ENCODE measurements at places on chromosomes 7 and 10. TPM values are rescaled to one million over a fixed set of nuclear protein-coding genes. Genes with fewer than 3 reads are reported as not detected.

CYP26C1 gene
- not detected for total RNA-seq

FAM25G gene
- not detected for total RNA-seq

GSAP gene
- 12.3 TPM for total RNA-seq

ASAH2B gene
- total RNA-seq, result 4.4 TPM

GIMAP2 gene
- total RNA-seq, result 4.5 TPM

DNA sequence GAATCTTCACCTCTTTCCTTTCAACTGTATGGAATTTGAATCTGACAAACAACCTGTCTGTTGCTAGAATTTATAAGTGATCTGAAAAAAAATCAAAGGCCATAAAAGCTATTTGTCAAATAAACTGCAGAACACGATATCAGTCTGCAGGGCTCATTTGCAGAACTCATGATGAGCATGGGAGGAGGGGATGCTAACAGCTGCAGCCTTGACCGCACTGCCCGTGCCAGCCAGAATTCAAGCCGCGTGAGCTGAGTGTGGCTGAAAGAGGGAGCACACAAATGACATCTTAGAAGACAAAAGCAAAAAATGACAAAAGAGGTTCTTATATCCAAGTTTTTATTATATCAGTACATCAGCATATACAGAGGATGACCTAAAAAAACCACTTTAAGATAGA lies 15.7 kb downstream of the LRRTM3 start:
- peak; percentile 31 for DNase-seq

DNA sequence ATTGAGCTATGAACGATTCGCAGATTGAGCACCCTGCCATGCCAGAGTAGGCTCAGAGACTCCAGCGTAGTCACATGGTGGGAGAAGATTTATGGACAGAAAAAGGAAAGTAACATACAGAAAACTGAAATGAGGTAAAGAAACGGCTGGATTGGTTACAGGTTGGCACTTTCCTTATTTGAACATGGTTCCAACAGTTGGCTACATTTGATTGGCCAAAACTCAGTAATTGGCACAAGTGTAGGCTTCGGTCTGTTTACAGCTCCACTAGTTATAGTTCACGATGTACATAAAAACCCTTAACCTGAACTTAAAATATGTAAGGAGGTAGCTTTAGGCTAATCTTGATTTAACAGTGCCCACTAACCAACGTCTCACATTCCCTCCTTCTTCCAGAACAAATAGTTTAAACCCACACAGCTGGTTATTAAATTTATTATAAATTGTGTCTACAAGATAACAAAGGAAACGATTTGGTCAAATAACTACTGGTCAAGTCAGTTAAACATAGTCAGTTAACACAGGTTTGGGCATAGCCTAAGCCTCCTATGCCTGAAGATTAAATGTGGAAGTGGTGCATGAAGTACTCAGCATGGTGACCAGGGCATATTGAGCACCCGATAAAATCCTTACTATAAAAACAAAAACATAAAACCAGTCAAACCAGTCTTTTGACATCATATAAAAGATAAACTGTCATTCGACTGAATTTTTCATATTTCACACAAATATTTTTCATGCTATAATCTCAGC lies 17.9 kb upstream of the MTERF1 start:
- no peak for DNase-seq

DNA sequence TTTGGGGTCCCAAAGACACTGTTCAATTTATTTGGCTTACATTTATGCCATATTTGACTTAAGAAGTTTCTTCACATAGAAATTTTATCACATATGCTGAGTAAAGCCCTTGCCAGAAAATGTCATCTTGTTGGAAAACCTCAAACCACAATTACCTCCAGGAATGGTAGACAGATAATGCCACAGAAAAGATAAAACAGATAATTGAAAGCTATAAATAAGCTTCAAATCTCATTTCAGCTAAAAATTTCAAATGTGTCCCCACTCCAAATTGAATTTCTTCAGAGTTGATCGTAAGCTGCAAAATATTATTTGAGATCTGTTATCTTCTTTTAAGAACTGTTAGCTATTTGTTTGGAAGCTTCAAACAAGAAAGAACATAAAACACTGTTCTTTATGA lies 176.4 kb upstream of the PTN start:
- DNase-seq, result no peak

DNA sequence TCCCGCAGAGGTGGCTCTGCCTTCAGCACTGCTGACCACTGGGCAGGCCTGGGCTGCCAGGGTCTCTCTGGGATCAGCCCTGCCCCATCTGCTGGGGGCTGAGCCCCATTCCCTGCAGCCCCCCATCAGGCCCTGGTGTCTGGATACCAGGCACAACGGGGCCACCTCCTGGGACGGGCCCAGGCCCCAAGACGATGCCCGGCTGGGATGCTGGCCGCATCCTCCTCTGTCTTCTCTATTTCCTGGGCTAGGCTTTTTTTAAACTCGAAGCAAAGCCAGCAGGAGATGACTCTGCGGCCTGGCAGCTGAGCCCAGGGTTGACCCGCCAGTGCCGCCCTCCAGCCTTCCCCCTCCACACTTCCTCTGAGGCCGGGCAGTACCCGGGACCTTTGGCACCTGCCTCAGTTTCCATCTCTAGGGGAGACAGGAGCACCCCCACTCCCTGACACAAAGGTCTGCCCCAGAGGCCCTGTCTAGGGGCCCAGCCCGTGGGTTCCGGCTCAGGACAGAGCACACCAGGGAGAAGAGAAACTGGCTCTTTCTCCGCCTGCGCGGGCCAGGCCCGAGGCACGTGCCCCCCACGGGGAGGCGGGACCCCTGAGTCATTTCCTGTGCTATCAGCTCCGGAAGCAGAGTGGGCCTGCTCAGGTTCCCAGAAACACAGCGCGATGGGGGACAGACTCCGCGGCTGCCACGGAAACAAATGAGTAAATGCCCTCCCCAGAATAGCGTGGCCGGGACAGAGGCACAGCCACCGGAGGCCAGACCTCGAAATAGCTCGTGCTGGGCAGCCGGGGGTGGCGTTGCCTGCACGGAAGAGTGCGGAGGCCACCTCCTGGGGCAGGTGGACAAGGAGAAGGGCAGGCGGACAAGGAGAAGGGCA lies 84.6 kb upstream of the PDGFA start:
- peak; percentile 94 for DNase-seq

DNA sequence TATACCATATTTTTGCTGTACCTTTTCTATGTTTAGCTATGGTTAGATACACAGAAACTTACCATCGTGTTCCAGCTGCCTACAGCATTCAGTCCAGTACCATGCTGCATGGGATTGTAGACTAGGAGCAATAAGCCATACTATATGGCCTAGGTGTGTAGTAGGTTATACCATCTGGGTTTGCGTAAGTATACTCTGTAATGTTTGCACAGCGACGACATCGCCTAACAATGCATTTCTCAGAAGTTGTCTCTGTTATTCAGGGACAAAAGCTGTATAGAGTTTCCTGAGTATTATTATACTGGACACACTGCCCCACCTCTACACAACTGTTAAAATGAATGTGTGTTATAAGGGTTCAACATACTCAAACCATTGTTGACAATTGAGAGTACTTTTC lies 93.8 kb upstream of the MKI67 start:
- DNase-seq, result no peak

GRCh38 chr10:47348138-47348651 lies at the start of gene RBP3:
TSS of gene RBP3 (plus strand) at chr10:47348363. CDS start at chr10:47348485, 122 bp downstream.
- DNase-seq, result no peak

GRCh38 chr10:16867556-16867955 lies 50.3 kb upstream of the RSU1 start:
- DNase-seq, result no peak

DNA sequence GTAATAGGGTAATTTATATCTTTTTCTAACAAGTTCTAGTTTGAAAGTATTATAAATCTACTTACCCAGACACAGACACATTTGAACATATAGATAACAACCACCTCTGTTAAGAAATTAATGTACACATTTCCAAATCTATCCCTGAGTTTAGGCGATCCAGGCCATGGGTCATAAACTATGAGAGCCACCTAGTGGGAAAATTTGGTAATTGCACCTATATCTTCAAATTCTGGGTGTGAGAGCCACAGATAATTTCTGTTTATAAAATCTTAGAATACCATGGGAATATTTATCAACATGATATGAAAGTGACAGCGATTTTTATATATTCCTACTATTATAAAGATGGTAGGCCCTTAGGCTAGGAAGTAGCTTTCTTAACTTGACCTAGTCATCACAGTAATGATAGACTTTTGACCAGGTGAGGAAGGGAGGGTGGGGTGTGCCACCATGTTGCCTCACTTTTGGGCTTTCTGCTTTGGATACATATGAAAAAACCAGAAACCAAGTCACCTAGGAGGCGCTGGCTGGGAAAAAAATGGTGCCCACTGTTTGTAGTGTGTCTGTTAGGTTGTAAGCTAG lies 8.0 kb upstream of the EPHA1 start:
- DNase-seq, result no peak

DNA sequence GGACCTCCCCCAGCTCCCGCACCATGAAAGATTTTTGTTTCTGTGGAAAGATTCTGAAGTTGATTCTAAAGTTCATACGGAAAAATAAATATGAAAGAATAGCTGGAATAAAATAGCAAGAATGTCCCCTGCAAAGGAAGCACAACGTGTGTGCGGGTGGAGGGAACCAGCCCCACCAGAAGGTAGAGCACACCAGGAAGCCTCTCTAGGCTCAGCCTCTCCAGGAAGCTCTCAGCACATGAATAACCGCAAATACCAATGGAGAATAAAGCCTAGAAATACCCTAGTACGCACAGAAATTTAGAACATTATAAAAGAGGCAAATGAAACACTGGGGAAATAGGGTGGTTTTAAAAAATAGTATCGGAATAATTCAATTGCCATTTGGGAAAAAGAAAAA lies 24.6 kb upstream of the FAM170B start:
- no peak for DNase-seq

GRCh38 chr10:60963441-60964256 lies 19.7 kb upstream of the RHOBTB1 start:
- no peak for DNase-seq

All from right cardiac atrium (tissue), 5 donors.